Germinal center (tissue), 1 donor: ENCODE measurements at places on chromosomes 5 and 9.

- no peak for DNase-seq
Observed at GRCh38 chr9:108530141-108530540, 325.6 kb downstream of the ACTL7B start.

GRCh38 chr9:129637673-129638439, 4.1 kb downstream of the ASB6 start:
- no peak for DNase-seq

- DNase-seq: peak; percentile 57
Observed at GRCh38 chr9:127221695-127222094, 42.9 kb upstream of the GARNL3 start.

DNA sequence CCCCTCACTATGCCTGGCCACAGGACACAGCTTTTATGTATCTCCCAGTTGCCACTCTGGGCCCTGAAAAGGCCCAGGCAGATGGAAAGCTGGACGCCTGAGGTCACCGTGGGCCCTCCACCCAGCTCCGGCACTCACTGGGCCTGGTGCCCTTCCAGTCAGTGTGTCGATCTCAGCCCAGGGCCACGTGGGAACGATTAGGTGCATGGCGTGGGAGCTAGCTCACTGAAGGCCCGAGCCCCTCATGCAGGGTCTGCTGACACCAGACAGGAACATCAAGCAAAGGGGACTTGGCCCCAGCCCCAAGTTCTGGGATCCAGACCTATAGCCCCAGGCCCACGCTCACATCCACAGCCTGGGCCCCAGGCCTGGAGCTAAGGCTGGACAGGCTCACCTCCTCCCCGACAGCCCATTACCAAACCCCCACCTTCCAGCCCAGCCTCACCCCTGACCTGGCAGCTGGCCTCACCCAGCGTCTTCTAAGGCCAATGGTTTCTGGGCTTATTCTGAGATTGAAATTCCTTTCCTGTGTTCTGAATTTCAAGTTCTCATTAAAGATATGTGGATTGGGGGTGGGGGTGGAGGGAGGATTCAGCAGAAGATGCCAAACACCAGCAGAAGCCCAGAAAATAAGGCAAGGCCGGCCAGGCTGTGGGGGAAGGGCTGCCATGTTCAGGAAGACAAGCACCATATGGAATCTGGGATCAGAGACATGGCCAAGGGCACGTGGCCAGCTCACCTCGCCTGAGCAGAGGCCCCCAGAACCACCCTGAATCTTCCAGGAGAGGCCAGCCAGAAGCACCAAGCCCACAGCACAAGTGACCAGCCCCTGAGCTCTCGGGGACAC, 74.5 kb downstream of the ADAMTS2 start:
- DNase-seq: no peak

DNA sequence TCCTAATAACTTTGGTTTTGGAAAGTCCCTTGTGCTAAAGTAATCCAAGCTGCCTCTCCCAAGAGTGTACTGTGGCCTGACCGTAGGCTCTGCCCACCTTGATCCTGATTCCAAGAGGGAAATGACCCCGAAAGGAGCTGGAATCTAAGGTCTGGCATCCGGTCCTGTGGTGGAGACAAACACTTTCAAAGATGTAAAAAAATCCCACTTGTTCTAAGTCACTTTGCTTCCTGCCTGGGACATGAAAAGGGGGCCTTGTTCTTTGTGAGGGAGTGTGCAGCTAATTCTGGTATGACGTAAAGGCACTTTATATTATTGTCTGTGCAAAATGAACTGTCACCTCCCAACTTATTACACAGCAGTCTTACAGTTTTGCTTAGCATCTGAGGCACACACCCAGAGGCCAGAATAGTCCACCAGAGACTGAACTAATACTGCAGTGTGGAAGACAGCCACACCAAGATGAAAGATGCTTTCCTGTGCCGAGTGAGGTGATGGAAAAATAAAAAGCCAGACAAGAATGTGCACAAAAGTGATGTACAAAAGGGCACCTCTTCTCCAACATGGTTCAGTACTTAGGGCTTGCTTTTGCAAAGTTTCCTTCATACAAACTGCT, 128.7 kb downstream of the SLC12A2 start:
- no peak for DNase-seq

DNA sequence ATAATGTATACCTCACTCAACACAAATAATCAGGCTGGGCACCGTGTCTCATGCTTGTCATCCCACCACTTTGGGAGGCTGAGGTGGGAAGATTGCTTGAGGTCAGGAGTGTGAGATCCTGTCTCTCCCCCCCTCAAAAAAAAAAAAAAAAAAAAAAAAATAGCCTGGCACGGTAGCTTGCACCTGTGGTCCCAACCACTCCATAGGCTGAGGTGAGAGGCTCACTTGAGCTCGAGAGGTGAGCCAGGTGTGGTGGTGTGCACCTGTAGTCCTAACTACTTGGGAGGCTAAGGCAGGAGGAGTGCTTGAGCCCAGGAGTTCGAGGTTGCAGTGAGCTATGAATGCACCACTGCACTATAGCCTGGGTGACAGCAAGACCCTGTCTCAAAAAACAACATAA, 9.6 kb upstream of the ETF1 start:
- DNase-seq: no peak

GRCh38 chr5:55638455-55638854, 73.7 kb downstream of the SLC38A9 start:
- DNase-seq: no peak

DNA sequence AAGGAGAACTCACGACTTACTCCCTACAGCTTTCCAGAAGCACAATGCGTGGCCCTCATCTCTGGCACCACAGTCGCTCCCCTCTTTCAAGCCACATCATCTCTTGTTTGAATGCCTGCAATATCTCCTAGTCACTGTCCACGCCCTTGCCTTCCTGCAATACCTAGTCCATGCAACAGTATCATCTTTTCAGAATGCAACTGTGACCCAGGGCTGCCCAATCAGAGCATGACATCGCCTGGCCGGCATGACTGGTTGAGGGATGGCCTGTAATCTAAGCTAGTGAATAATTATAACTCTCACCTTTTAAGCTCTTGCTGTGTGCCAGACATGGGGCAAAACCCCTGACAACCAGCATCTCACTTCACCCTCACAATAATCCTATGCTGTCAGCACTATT, 52.5 kb upstream of the CPEB4 start:
- no peak for DNase-seq

DNA sequence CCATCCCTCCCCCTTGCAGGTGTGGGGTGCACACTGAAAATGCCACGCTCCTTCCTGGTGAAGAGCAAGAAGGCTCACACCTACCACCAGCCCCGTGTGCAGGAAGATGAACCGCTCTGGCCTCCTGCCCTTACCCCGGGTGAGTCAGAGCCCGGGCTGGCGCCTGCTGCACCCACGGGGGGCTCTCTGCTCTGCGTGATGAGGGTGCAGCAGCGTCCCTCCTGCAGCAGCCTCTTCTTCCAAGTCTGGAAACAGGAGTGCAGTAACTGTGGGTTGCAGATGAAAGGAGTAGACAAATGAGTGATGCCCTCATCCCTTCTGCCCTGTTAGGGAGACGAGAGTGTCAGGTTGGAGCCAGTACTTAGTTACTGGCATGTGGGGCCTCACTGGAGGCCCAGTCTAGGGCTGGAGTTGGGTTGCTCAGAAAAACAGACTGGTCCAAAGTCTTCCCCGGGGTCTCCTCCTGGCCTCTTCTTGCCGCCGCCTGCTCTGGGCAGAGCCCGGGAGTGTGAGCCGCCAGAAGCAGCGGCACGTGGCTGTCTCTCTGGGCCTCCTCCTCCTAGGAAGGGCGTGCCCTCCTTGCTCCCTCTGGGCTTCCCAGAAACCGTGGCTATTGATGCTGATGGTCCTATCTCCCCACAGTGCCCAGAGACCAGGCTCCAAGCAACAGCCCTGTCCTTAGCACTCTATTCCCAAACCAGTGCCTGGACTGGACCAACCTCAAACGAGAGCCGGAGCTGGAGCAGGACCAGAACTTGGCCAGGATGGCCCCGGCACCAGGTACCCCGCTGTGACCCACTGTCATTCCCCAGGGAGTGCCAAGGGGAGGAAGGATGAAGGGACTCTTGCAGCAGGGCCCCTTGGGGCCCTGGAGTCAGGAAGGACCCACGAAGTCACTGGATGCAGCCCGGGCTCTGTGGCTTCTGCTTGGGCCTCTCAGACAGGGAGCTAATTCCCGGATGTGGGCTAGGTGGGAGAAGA, 8.4 kb downstream of the GFI1B start:
- no peak for DNase-seq

GRCh38 chr9:86983620-86984259, 36.4 kb upstream of the GAS1 start:
- no peak for DNase-seq

GRCh38 chr9:5947912-5948311, 57.2 kb downstream of the MLANA start:
- no peak for DNase-seq

- no peak for DNase-seq
Observed at GRCh38 chr5:1161833-1162229, 39.6 kb upstream of the SLC6A19 start.

- no peak for DNase-seq
Observed at GRCh38 chr5:177489119-177489716, 8.2 kb downstream of the PDLIM7 start.

GRCh38 chr5:132868754-132869153, 2.3 kb downstream of the UQCRQ start:
- no peak for DNase-seq

- no peak for DNase-seq
Observed at GRCh38 chr5:18068826-18069225, 434.6 kb downstream of the TAF11L14 start.

DNA sequence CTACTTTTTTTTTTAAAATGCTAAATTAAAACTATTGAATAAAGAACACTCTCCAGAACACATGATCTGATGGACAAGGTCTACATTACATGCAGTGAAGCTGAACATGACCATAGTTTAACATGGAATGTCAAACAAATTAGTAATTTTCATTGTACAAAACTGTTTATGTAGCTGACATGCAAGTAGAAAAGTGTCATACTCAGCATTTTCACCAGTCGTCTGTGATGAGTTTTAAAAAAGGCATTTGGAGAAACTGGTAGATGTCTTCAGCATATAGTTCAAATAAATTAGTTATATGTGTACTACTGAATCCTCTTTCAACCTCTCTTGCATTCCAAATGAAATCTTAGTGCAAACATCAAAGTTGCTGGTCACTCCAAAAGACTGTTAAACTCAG, 301.9 kb downstream of the FER start:
- no peak for DNase-seq

- DNase-seq: no peak
Observed at GRCh38 chr9:31848505-31849285, 535.7 kb upstream of the ACO1 start.

GRCh38 chr9:96460882-96461281, 10.9 kb downstream of the HABP4 start:
- no peak for DNase-seq

DNA sequence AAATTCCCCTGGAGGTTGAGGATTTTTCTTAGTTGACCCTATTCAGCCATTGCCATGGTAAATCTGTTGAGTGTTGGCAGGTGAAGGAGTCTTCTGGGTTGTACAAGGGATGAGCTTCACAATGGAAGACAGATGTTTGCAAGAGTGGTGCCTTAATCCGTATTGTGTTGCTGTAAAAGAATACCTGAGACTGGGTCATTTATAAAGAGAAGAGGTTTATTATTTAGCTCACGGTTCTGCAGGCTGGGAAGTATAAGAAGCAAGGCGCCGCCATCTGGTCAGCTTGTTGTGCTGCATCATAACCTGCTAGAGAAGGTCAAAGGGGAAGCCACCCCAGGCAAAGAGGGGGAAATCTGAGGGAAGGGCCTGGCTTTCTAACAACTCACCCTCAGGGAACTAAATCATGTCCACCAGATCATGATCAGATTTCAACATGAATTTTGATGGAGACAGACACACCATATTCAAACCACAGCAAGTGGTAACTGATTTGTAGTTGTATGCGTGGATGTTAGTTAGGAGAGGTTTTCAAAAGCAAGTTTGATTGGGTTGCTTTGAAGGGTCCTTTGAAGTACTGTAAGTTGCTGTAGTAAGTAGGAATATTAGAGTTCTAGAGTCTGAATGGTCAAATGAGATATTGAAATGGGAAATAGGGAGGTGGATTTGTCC, 2.5 kb downstream of the TNPO1 start:
- peak; percentile 61 for DNase-seq

GRCh38 chr5:94192658-94193391, 425.6 kb downstream of the KIAA0825 start:
- DNase-seq: no peak

GRCh38 chr9:112273876-112274275, 59.5 kb downstream of the PTBP3 start:
- no peak for DNase-seq

- DNase-seq: no peak
Observed at GRCh38 chr5:122561209-122561608, 213.7 kb upstream of the SNX2 start.

DNA sequence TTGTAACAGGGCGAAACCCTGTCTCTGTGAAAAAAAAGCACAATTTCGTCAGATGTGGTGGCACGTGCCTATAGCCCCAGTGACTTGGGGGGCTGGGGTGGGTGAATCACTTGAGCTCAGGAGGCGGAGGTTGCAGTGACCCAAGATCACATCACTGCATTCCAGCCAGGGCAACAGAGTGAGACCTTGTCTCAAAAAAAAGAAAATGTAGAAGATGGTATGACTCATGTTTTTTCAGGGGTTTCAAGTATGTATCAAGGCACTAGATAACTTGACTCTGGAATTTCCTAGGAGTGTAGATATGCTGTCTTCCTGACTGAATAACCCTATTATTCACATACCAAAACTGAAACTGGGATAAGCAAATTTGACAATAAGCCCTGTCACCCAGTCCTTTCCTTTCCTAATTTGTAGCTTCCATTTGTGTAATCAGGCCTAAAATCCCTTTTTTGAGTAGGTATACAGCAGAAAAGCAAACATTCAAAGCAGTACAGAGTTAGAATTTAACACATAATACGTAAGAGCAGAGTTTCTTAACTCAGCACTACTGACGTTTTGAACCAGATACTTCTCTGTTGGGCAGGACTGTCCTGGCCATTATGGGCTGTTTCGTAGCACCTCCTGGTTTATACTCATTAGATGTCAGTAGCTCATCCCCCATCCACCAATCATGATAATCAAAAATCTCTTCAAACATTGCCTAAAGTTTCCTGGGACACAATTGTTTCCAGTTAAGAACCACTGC, 17.3 kb upstream of the ANKRD18B start:
- no peak for DNase-seq

DNA sequence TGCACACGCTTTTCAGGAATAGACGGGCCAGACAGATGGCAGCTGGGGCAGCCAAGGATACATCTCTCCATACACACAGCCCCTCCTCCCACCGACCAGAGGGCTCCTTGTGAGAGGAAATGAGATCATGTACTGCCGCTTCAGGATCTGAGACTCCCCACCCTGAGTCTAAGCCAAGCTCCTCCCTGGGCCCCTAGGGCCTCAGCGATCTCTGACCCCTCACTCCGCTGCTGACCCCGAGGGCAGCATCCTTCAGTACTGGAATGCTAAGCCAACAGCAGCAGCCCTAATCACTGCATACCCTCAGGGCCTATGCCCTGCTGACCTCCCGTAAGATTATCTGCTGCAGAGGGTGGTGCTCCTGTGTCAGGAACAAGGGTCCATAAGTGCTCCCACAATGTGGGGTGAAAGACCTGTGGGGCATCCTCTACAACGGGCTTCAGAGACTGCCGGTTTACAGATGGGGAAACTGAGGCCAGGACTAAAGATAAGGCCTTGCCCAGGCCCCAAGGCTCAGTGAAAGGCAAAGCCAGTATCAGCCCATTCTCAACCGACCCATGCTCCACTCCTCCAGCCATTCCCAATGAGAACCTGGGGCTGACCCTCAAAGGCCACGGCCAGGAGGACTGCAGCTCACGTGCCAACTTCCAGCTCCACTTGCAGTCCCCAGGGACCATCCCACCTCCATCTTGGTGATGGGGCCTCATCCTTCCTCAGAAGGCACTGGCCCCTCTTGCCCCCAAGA, 37.5 kb downstream of the BICD2 start:
- no peak for DNase-seq

- DNase-seq: no peak
Observed at GRCh38 chr5:8844206-8844605, 701.7 kb downstream of the SEMA5A start.
